ENCODE measurements at places on chromosomes 4 and X.

GRCh38 chr4:167903291-167903721 is 189.0 kb upstream of the ANXA10 start:
- no peak for DNase-seq

GRCh38 chr4:47287735-47288134 is 175.8 kb downstream of the COMMD8 start:
- DNase-seq, result peak; percentile 1

DNA sequence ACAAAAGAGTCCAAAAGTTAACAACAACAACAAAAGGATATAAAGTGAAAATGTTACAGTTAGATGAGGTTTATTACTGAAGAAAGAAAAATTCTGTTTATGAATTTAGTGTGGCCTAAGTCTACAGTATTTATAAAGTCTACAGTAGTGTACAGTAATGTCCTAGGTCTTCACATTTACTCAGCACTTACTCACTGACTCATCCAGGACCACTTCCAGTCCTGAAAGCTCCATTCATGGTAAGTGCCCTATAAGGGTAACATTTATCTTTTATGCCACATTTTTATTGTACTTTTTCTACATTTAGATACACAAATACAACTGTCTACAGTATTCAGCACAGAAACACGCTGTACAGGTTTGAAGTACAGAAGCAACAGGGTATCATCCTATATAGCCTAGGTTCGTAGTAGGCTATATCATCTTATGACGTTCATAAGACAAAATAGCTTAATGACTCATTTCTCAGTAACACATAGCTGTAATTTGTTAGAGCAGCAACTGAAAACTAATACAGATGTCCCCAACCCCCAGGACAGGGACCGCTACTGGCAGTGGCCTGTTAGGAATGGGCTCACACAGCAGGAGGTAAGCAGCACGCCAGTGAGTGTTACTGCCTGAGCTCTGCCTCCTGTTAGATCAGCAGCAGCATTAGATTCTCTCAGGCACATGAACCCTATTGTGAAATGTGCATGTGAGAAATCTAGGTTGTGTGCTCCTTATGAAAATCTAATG is 61.3 kb downstream of the CENPC start:
- peak; percentile 28 for DNase-seq

- DNase-seq, result no peak
These were observed 852.0 kb downstream of the PCDH18 start for GRCh38 chr4:136680271-136680670.

- no peak for DNase-seq
These were observed 103.9 kb downstream of the ARAP2 start for GRCh38 chr4:36140421-36140820.

- peak; percentile 35 for DNase-seq
These were observed 626 bp downstream of the TBC1D1 start for GRCh38 chr4:37891260-37892159.

- no peak for DNase-seq
These were observed 92.8 kb downstream of the MAML3 start for GRCh38 chr4:140061194-140061593.

- no peak for DNase-seq
These were observed 1.2 kb upstream of the LETM1 start for GRCh38 chr4:1856943-1857699.

DNA sequence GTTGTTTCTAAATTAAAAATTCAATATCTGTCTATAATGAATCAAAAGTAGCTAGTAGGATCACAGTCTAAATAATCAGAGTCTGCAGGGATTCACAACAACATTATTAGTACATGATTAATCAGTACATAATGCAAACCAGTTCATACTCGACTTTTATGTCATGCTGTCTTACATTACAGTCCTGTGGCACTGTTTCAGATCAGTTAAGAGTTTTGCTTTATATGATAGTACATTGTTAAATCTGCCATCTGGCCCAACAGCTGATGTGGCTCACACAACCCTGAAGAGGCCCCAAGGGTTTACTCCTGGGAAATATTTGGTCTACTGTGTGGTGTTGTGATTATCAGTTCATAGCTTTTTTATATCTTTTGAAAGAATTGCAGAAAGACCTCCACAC is 247.1 kb upstream of the ETNPPL start:
- DNase-seq, result no peak

DNA sequence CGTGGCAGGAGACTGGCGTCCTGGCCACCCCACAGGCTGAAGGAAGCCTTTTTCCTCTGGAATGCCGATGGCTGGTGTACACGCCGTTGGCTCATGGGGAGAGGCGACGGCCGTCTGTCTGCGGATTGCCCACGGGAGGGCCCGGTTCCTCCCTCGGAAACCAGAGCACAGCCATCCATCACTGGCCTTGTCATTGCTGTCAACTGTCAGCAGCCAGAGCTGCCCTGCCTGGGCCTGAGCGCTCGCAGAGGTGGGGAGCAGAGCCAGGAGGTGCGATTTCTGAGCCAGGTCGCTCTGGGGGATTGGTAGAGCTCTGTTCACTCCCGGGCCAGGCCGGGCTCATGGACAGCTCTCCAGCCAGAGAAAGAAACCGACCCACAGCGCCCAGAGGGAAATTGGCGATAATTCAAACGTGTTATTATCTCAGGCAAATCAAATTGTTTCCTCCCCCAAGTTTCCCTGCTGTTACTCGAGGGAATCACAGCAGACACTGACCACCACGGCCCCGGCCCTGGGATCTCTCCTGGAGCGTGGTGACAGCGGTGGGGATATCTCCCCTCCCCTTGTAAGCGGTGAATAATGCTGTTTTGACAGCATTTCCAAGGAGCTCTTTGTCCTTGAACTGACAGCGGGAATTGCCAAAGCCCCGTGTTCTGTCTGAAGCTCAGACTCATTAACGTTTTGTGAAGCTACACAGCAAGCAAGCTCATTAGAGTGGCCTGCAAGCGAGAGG is 220.9 kb upstream of the PSAPL1 start:
- no peak for DNase-seq

DNA sequence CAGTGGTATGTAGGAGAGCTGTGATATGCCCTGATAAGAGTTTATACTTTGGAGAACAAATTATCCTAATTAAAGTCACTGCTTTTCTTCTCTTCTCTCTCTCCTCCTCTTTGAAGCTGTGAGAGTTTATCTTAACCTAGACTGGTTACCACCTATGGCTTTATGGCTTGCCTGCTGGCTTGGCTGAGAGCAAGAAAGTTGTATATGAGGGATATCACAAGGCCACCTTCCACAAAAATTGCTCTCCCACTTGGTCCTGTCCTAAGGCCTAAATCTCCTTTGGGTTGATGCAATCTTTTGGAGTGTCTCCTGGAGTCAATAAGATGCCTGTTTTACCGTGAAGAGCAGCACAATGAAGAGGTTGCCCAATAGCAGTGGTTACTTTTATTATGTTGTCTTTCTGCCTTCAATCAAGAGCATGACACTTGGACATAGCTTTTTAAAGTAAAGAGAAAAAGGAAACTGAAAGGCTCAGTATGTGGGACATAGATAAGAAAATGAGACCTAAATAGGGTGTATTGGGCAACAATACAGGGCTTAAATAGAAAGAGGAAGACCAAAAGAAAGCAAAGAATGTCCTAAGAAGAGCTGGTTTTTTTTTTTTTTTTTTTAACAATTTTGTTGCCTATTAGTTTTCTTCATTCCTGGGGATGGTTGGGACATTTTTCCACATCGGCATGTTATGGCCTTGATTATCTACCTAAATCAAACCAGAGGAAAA is 9.2 kb downstream of the GUCY1A1 start:
- DNase-seq, result no peak

DNA sequence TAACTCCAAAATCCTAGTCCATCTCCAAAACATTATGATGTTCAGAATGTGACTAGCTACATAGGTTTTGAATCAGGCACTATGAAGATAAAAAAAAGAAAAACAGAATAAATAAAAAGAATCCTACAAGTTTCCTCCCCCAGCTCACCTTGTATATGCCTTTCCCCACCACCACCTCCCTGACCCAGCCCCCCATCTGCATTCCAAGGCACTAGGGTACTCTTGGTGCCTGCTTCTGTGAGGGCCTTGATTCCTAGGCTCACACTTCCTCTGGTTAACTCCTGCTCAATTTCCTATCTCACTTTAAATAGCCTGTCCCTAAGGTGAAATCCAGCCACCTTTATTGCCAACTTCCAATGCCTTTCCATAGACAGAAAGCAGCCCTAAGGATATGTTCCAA is 178.7 kb upstream of the ATOH1 start:
- no peak for DNase-seq

DNA sequence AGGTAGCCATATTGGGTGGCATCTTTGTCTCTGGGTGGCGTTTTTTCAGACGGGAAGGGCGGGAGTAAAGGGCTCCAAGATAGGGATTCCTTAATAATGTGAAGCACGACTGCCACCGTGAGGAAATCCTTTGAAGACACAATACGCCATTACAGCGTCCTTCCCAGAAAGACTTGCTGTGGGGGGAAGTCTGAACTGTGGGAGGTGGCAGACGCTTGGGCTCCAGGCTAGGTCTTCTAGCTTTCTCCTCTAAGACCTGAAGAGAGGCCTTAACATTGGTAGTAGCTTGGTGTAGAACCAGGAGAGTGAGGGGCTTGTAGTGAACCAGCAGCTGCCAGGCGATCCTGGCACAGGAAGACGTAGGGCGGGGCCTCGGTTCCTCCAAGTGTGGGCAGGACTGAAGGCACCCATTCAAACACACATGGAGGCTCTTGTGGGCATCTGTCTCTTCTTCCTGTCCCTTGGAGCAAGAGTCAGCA is 197.3 kb downstream of the OR13H1 start:
- DNase-seq, result no peak

DNA sequence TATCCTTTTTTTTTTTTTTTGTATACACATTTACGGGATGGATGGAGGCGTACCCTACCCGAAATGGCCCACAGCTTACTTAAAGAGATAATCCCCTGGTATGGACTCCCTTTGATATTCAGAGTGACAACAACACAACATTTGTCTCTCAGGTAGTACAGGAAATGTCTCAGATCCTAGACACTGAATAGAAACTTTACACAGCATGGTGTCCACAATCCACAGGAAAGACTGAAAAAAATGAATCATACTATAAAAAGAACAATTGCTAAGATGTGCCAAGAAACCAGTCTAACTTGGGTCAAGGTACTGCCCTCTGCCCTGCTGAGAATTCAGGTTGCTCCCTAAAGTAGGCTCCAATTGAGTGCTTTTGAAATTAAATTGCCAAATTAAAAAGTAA is 100.8 kb upstream of the LANCL3 start:
- DNase-seq, result no peak
